ENCODE measurements at places on chromosomes 2 and 18.

DNA sequence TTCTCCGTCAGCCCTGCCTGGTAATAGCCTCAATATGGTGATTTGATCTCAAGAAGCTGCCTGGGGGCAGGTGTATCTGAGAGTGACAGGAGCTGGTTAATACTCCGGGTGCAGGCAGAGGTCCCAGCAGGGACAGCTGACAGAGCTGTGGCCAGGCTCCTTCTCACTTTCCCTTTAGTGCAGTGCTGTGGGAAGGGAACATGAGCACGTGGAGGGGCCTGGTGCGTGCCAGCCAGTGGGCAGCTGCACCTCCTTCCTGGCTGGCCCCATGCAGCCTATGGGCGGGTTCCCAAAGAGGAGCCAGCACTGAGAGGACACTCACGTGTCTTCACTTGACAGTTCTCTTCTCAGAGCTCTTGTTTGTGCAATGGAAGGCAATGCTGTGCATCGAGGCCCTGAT, 9.1 kb downstream of the CNNM4 start:
- DNase-seq, result no peak

GRCh38 chr2:60364491-60364890, 189.0 kb downstream of the BCL11A start:
- DNase-seq, result no peak

GRCh38 chr2:67008155-67008554, 389.0 kb upstream of the ETAA1 start:
- no peak for DNase-seq

DNA sequence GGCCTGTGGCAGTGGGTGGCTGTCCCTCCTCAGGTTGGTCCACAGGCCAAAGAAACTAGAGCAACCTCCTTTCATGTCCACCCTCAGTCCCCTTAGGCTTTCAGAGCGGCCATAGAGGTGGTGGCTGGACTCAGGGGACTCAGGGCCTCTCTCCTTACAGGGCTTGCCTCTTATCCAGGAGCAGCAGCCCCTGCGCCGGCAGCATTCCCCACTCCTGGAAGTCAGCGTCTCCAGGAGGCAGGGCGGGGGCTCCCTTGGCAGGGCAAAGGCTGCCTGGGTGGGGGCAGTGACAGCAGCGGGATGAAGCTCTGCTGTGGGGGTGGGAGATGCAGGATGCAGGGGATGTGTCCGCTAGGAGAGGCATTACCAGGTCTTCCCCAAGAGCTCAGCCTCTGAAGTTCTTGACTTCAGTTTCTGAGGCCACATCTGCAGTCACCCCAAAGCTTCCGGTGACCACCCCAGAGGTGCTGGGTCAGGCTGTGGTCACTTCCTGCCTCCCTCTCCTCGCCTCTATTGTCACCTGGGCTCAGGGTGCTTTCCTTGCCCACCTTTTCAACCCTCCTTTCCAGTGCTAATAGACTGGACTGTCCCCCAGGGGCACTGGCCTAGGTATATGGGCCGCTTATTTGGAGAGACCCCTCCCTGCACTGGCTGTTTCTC, 8.6 kb upstream of the GPR55 start:
- no peak for DNase-seq

- no peak for DNase-seq
Measured at GRCh38 chr2:160878618-160879017, 281.6 kb upstream of the TANK start.

- DNase-seq, result no peak
Measured at GRCh38 chr2:28705751-28706440, 45.7 kb upstream of the PPP1CB start.

DNA sequence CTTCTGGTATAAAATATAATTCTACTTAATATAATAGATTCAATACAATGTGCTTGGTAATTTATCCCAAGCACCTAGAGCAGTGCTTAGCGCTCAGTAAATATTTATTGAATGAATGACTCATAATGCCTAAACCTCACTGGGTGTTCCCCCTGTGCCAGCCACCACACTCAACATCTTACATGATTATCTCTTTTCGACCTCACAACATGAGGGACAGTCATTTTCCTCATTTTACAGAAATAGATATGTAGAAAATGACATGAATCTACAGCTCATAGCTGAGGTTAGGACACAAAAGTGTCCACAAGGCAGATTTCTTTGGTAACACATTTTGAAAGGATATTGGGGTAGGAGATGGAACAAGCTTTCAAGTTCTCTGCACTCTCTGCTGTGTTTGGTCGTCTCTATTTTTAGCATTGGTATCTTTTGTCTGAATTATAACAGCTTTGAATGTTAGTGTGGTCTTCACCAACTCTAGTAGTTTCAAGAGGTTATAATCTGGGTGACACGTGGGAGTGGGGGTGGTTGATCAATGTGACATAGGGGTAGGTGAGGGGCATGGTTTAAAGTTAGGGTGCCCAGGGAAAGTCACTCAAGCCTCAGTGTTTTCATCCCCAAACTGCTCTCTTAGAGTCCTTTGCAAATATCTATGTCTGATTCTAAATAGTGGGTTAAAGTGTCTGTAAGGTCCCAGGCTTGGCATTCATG, 9.8 kb downstream of the MYOM1 start:
- no peak for DNase-seq

DNA sequence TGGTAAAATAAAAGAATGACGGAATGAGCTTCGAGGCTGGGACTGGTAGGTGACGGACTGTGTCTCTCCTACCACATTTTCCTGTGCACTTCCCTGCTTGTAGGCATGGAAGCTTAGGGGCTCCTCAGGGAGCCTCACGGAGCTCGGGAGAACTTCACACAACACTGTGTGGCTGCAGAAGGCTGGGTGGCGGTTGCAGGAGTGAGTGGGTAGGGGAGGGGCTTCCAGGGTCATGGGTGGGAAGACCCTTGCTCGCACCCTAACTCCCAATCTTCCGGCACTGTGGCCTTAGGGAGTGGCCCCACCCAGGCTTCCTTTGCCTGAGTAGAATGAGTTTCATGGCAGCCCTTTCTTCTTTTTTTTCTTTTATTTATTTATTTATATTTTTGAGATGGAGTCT, 128.6 kb downstream of the INHBB start:
- no peak for DNase-seq

DNA sequence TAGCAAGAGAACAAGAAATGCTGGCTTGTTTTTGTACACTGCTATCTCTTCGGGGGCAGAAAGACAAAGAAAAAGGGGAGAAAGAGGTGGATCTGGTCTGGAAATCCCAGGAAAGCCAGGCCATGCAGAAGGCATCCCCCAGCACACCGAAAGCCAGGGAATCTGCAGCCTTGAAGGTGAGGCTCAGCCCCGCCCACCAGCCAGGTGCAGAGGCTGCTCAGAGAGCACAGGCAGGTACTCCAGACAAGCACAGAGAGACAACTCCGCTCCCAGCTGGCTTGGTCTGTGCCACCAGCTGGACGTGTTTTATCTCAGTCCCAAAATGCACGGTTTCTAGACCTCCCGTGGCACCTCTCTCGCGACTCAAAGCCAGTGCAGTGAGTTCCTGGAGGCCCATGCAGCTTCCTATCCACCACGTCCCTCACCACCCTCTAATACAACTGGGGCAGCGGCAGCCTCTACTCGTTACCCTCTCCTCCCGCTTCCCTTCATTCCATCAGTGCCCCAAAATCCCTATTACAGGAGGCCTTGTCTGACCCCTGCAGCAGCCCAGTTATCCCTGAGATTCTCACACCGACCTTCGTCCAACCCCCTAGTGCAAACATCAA, 62.8 kb downstream of the HDAC4 start:
- DNase-seq, result no peak

DNA sequence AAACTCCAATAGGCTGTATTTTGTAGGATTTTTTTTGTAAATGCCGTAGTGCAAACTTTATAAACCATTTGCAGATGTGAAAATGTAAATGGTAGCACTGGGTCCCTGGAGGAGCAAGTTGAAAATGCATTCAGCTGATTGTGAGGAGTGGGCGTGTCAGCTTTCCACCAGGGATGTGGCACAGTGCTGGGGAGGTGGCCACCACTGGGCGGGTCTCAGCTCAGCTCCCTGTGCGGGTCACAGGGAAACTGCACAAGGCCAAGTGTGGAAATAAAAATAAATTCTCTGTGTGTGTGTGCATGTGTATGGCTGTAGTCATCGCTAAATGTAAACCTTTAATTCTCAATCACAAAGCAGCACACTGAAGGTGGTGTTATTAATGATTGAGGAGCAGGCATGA, 137.2 kb upstream of the PXDN start:
- DNase-seq, result no peak

DNA sequence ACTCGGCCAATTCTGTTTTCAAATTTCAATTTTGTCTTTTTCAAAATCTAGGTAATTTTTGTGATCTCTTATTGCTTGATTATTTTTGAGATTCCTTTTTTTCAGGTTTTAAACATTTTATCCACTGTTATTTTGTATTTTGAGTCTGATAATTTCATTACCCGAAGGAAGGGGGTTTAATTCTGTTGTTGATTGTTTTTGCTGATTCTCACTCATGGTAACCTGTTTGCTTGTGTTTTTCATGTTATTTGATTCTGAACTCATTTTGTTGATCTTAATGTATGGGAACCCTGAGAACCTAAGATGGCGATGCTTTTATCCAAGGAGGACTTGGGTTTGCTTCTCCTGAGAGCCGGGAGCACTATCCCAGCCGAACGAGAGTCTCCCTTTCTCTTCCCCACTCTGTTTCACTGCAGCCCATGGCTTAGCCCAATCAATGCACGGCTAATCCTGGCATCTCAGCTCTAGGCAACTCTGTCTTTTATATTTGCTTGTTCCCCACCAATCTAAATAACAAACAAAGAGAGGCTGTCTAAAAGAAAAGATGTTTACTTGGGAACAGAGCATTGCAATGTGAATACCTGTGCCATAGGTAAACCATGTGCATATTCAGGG, 73.2 kb upstream of the ZCCHC2 start:
- DNase-seq, result no peak

DNA sequence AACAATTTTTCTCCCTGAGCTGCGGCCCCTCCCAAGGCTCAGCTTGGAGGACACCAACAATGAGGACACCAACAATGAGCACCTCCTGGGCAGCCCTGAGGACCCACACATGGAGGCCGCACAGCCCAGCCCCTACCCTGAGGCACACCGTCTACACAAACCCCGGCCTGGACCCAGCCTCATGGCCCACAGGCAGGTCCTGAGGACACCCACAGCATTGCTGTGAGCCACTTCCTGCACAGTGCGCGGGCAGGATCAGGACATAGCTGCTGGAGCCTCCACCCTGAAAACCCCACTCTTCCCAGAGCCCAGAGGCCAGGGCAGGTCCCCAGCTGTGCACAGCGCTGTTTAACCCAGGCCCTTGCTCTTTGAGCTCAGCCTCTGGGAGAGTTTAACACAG, 194.3 kb downstream of the RTP5 start:
- no peak for DNase-seq

GRCh38 chr2:102336502-102336945, 19.1 kb upstream of the IL18R1 start:
- DNase-seq, result no peak

- no peak for DNase-seq
Measured at GRCh38 chr2:23250371-23250770, 134.6 kb upstream of the KLHL29 start.

DNA sequence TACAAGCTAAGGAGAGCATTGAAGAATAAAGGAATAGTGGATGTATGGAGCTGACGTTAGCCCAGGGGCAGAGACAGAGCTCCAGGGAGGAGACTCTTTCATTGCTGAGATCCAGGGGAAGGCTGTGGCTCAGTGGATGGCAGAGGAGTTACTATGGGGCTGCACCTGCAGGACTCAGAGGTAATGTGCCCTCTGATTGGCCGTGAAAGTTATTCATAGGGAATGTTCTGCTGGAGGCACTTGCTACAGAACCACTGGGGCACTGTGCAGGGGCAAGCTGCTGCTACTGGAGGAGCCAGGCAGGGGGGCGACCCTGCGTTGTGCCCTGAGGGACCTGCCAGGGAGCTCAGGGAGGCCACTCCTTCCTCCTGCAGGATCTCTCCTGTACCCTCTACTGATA, 199.2 kb downstream of the PTPRM start:
- DNase-seq, result no peak

DNA sequence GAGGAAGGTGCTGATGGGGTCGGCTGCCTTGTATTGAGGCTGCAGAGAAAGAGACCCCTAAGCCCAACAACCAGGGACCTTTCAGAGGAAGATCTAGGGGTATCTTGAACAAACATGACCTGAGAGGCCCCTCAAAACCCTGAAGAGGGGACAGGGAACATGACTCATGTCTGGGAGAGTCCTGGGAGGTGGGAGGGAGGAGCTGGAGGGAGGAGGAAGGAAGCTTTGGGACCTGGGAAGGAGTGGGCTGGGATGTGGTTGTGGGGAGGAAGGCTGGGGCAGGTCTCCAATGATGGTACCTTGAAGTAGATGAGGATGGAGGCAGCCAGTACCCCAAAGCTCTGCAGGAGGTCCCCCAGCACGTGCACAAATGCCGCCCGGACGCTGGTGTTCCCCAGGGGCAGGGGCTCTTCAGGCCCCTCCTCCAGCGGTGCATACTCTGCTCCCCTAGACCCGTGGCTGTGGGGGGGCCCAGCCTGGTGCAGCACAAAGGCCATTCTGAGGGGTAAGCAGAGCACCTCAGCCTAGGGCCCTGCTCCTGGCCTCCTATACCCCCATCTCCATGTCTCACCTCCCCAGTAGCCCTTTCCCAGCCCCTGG, 5.9 kb downstream of the SLC30A3 start:
- DNase-seq, result no peak

DNA sequence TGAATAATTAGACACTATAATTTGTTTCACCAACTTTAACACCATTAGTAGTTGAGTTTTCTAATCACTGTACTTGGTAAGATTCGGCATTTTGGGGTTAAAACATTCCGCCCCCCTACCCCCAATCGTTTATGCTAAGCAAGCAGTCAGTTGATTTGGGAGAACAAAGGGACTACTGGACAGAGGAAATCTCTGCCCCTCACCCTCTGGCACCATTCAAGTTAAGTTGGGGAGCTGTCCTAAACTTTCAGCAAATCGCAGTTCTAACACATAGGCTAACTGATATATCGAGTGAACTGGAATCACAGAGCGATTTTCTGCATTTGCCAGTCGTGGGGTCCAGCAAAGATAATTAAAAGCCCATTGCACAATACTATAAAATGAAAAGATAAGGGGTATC, 5.6 kb downstream of the KLF7 start:
- no peak for DNase-seq

DNA sequence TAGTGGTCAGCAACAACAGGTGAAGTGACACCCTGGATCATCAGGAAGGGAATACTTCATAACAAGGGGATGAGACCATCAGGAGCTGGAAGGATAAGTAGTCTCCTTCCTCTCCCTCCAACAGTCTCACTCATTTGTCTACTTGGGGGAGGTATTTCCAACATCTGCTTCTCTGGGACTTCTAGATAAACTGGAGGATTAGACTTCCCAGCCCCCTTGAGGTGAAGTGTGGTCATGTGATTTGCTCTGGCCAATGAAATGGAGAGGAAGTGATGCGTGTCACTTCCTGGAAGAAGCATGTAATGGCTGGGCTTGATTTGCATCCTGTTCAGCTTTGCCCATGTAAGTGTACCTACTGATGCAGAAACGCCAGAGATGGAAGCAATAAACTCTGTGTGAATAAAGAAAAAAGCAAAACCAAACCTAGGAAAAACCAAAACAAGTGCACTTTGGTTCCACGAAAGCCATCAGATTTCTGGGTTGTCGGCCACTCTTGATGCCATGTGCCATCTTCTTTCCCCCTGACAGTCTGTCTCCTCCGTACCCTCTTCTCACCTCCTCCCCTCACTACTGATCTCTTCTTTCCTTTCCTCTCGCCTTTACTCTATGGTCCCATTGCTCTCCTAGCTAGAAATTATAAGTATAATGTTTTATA, 76.1 kb upstream of the DNMT3A start:
- no peak for DNase-seq
